ENCODE measurements at places on chromosomes 6 and 20.

DNA sequence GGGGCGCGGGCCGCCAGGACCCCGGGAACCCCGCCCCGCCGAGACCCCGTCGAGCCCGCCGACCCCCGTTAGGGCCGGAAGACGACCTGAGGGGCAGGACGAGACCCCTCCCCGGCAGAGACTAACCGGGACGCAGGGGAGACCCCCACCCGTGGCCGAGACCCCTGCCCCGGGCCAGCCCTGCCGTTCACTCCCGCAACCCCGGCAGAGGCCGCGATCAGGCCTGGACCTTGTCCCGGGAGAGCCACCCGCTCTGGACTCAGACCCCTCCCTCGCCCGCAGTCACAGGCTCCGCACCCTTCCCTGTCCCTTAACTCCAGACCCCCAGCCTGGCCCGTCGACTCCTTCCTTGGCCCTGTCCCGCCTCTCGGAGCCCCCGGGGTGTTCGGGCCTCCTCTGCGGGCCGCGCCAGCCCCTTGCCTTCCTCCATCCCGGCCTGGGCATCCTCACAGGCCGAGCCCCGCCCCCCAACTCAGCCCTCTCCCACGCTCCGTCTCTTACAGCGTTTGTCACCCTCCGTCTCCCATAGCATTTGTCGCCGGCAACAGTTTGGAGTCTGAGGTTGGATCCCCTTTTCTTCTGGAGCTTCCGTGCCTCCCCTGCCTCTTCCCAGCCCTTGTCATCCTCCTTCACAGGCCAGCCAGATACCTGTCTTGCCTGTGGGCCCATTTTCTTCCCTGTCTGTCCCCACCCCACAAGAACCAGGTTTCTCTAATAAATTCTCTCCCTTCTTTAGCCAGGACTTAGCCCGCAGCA is 569 bp downstream of the TCEA2 start:
- DNase-seq = no peak

- no peak for DNase-seq
Measured at GRCh38 chr20:10282979-10283456, 64.4 kb downstream of the SNAP25 start.

- no peak for DNase-seq
Measured at GRCh38 chr6:99641270-99641669, 34.6 kb downstream of the PRDM13 start.

- no peak for DNase-seq
Measured at GRCh38 chr6:113423956-113424355, 433.2 kb upstream of the MARCKS start.

GRCh38 chr20:48169650-48170225 is 384.5 kb upstream of the SULF2 start:
- no peak for DNase-seq

- DNase-seq = no peak
Measured at GRCh38 chr6:137731960-137732616, 135.0 kb upstream of the TNFAIP3 start.

GRCh38 chr6:100336876-100337275 is 127.8 kb downstream of the SIM1 start:
- DNase-seq = no peak

DNA sequence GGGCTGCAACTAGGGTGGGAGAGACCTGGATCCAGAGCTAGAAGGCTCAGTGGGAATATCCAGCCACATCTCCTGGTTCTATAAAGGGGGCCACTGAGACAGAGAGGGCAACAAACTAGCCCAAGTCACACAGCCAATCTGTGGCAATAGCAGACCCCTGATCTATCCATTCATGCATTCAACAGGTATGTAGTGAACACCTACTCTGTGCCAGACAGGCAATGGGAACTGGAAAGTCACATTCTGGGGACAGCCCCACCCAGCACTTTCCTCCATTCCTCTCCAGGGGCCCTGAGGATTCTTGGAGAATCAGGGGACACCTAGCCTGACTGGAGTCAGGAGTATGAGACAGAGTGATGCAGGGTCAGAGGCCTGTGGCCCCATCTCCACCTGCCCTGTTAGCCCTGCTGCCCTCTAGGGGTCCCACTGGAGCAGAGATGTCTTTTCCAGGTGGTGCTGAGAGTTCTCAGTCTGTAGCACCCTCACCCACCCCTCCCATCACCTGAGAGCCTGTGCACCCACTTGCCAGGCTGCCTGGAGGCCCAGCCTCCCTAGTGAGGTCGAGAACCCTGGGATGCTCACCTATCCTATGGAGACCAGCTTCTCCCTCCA is 13.6 kb downstream of the BPIFA2 start:
- no peak for DNase-seq

DNA sequence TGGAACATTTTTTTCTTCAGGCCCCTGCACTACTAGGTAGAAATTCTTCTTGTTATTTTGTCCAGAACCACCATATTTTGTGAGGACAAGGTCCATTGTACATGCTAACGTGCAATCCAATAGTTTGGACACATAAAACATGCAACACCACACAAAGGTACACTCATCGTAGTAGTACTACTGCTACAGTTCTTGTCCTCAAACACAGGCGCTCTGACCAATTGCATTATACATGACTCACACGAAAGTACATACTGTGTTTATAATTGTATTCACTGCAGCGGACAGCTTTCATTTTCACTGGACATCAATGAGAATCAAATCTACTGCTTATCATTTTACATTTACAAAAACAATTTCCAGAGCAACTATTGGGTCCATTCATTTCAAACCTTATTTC is 15.3 kb upstream of the SMLR1 start:
- no peak for DNase-seq

DNA sequence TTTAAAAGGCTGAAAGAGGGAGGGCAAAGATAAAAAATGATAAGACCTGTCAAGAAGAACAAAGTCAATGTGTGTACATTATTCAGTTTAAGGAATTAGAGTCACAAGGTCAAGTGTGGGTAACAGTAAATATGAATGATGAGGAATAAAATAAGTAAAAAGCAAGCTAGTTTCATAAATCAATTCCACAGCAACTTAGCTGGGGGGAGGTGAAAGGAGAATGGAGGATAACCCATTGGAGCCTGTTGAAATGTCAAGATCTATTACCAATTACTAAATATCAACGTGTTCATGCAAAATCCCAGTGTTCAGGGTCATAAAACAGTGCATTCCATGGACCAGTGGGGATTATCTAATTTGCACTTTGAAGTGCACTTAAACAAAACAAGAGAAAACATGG is 242.9 kb downstream of the TBX18 start:
- DNase-seq = no peak

DNA sequence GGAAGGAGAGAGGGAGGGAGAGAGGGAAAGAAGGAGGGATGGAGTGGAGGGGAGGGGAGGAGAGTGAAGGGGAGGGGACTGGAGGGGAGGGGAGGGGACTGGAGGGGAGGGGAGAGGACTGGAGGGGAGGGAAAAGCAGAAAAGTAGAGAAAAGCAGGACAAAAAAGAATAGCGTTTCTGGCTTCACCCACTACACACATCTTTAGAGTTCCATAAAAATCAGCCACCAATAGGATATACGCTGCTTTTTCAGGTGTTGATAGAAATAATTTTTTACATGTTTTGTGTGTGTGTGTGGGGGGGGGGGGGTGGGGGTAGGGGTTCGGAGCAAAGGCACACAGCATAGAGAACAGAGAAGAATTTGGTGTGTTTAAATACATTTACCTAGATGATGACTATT is 1259.1 kb downstream of the EPHA7 start:
- DNase-seq = no peak

Data from stimulated activated naive CD4-positive, alpha-beta T cell (primary cell).